ENCODE measurements at places on chromosomes 16 and 17. TPM values are rescaled to one million over a fixed set of nuclear protein-coding genes. Genes with fewer than 3 reads are reported as not detected.
A peak's percentile ranks its signal among the peaks of the same experiment; 100 is the strongest.

The MT1A gene
- not detected for total RNA-seq

- no peak overlapping the region for H3K4me3 ChIP-seq
- H3K36me3 ChIP-seq, result no peaks in the 10 kb centered on the region
Measured at GRCh38 chr17:14926526-14927122, 338.5 kb downstream of the PMP22 start.

DNA sequence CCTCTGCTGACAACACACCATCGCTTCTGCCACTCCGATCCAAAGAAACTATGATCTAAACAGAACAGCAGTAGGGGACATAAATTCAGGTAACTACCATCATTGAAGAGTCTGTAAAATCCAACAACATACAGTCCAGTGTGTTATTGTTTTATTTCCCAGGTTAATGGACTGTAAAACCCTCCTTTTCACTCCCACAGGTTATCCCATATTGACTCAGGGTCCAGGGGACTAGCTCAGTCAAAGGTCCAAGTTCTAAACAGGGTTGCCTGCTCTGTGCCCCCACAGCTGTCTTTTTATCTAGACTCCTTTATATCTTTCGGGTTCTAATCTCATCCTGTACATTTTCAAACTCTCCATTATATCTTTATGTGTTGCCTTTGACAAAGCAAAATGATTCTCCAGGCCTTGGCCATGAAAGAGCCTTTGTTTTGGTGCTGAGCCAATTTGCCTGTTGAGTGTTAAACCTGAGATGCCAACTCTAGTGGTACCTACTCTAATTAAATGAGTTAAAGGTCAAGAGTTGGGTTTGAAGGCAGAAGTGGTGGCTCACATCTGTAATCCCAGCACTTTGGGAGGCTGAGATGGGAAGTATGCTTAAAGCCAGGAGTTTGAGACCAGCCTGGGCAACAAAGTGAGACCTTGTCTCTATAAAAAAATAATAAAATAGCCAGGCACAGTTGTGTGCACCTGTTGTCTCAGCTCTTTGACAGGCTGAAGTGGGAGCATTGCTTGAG, 80.5 kb downstream of the SNX11 start:
- no peaks in the 10 kb centered on the region for H3K4me1 ChIP-seq
- DNase-seq, result no peak
- no peak overlapping the region for H3K27ac ChIP-seq
- no peak overlapping the region for H3K4me3 ChIP-seq
- H3K27me3 ChIP-seq, result peaks cover 96% of the 10 kb centered on the region

- H3K4me1 ChIP-seq, result peaks cover 1% of the 10 kb centered on the region
- peaks cover 16% of the 10 kb centered on the region for H3K36me3 ChIP-seq
Measured at GRCh38 chr16:23060458-23061320, 88.6 kb downstream of the USP31 start.

GRCh38 chr17:2484876-2485275, 26.8 kb downstream of the METTL16 start:
- H3K4me3 ChIP-seq, result peak overlapping the region; percentile 65
- DNase-seq, result peak; percentile 81
- no peaks in the 10 kb centered on the region for H3K27me3 ChIP-seq
- peaks cover 27% of the 10 kb centered on the region for H3K4me1 ChIP-seq

DNA sequence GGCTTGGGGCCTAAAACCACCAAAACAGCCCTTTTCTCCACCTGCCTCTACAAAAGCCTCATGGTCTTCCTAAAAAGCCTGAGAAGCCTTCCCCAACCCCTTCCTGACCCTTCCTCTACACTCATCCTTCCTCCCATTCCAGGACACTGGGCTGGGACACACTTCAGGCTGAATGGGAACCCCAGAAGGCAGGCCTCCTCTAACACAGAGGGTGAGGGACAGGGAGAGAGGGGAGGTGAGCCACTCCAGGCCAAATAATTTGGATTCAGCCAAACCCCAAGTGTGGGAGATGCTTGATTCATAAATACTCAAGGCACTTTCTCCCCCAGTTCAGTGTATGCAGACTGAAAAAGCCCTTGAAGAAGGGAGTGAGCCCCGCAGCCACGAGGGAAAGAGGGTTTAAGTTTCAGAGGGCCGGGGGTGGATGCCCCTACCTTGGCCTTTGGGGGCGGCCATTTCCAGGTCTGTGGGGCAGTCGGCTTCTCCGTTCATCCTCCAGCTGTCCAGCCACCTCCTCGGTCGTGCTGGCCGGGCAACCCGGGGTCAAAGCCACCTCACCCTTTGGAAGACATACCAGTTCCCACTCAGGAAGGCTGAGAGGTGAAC, 1.6 kb downstream of the UBTF start:
- peaks cover 22% of the 10 kb centered on the region for H3K4me1 ChIP-seq
- H3K4me3 ChIP-seq, result peak overlapping the region; percentile 76
- H3K27me3 ChIP-seq, result no peaks in the 10 kb centered on the region
- no peak for DNase-seq
- H3K27ac ChIP-seq, result peak overlapping the region; percentile 87
